Bronchial epithelial cell (primary cell): ENCODE measurements at places on chromosomes 11 and 22. TPM values are rescaled to one million over a fixed set of nuclear protein-coding genes. Genes with fewer than 3 reads are reported as not detected.
A peak's percentile ranks its signal among the peaks of the same experiment; 100 is the strongest.

GRCh38 chr11:34067383-34068065, 16.0 kb downstream of the CAPRIN1 start:
- DNase-seq, result no peak

The DDTL gene
- under 0.01 and 1.2 TPM in 2 replicates for total RNA-seq

The OR6A2 gene
- total RNA-seq, result under 0.01 and 0.26 TPM in 2 replicates

The CHID1 gene
- 34.1 and 42.6 TPM in 2 replicates for total RNA-seq

GRCh38 chr11:18721561-18722292, 4.3 kb downstream of the IGSF22 start:
- peak; percentile 57 for DNase-seq

GRCh38 chr11:68384530-68385081, 72.2 kb downstream of the LRP5 start:
- DNase-seq, result no peak

GRCh38 chr11:45530776-45531175, 134.6 kb downstream of the CHST1 start:
- no peak for DNase-seq

DNA sequence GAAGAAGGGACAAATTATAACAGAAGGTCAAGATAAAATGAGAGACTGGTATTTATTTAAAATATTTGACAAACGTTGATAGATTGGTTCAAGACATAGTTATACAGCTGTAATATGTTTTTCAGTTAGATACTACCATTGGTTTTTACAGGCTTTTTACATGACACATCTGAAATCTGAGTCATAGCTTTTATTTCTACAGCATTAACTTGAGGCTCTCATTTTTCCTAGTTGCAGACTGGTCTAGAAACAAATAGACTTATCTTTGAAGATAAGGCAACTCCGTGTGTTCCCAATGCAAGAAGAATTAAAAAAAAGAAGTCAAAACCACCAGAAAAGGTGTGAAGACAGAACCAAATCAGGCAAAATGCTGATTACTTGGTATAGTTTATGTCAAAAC, 31.3 kb downstream of the CEP57 start:
- DNase-seq, result peak; percentile 55

The MYRF gene
- total RNA-seq, result under 0.01 and 0.13 TPM in 2 replicates

DNA sequence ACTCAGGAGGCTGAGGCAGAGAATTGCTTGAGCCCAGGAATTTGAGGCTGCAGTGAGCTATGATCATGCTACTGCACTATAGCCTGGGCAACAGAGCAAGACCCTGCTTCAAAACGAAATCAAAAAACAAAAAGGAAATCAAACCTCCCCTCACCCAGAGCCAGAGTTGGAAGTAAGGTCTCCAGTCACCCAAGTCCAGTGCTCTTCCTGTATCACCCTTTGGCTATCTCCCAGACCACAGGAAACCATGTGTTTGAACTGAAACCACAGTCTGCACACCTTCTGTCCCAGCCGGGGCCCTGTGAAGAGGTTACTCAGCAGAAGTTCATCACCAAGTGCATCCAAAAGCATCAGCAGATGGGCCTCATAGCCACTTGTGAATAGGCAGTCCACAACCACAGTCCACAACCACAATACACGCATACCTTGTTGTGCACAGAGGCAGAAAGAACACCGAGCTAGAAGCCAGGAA, 4.6 kb downstream of the MYH9 start:
- no peak for DNase-seq

The IL17REL gene
- total RNA-seq, result not detected in 2 replicates

DNA sequence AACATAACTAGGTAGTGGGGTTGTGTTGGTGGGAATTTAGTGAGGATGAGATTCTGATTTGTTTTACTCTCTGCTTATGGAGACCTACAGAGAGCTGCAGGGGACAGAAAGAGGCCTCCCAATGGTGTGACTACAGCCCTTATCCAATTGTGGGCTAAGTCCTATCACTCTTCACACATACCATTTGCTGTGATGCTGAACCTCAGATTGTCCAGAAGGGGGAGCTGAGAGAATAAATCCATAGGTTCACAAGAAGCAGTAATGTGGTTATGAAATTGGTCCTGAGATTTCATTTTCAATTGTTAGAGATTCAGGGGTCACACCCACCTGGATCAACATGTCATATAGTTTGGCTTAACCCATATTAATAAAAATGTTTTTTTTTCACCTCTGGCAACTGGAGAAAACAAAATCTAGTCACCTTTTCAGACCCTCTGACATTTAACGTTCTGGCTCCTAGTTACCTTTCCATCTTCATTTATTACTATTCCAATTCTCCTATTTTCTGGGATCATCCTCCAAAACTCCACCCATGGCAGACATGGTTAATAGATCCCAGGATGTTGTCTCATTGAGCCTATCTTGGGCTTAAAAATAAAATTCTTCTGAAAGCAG, 53.3 kb upstream of the PTPN5 start:
- peak; percentile 58 for DNase-seq

The TSPAN32 gene
- total RNA-seq, result not detected in 2 replicates
